ENCODE measurements at places on chromosomes 6 and 20. TPM values are rescaled to one million over a fixed set of nuclear protein-coding genes. Genes with fewer than 3 reads are reported as not detected.
A peak's percentile ranks its signal among the peaks of the same experiment; 100 is the strongest.

OPN5 gene
- total RNA-seq: not detected

TGM3 gene
- not detected for total RNA-seq

MDFI gene
- total RNA-seq: 11.4 TPM

NRN1 gene
- 9.8 TPM for total RNA-seq

CPXM1 gene
- 7.3 TPM for total RNA-seq

SLPI gene
- 0.41 TPM for total RNA-seq

SYNCRIP gene
- total RNA-seq: 88.5 TPM

SPATS1 gene
- 0.41 TPM for total RNA-seq

- DNase-seq: no peak
These were observed 4.9 kb upstream of the CCR6 start for GRCh38 chr6:167118006-167118405.

- no peak for DNase-seq
These were observed 120.3 kb upstream of the LGSN start for GRCh38 chr6:63440057-63440456.

GRCh38 chr6:99366852-99367251 is 17.4 kb upstream of the FAXC start:
- no peak for DNase-seq

DNA sequence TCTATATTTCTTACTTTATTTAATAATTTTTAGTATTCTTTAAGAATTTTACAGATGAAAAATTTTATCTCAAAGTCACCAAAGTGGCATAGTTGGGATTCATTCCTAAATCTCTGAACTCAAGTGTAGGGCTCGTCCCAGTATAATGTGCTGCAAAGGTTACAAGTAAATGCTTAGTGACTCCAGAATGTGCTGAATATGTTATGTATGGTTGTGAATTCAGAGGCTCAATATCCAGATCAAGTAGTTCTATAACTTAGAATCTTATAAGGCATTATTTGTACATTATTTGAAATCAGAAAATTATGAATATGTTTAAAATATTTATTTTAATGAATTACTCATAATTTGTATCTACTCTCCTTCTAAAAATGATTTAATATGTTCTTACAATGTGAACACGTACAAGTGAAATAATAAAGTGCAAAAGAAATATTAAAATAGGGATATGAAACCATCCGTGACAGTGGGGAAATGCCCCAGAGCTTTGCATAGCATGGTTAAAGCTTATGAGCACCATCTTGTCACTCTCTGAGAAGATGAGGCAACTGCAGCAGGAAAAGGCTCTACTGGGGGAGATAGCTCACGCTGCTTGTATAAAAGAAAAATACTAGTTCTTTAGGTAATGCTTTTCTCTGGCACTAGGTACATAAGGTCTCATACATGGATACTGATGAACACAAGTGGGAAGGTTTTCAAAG is 259.0 kb downstream of the FOXC1 start:
- DNase-seq: no peak

DNA sequence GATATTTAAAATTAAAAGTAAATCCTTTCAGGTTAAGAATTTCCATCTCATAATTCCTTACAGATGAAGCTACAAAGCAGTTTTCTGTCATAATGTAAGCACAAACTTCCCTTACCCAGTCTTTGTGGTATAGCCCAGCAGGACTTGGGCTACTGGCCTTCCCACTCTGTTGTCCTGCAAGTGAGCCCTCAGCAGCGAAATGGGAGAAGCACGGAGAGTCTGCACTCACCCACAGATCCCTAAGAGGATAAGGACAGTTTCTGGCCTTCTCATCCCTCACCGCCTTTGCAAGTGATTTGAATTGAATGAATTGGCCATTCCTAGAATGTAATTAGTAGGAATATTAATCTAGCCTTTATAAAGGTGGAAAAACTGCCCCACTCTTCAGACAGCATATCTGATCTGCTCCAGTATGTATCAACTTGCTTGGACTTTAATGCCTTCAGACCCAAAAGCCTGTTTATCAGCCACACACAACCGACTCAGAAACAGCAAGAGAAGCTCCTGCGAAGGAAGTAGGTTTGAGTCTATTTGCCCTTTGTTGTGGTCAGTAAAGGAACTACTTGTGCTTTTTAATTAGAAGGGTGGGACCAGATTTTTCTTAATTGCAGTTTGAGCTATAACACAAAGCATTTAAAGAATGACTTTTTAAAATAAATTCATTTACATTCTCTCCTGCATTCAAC is 29.9 kb upstream of the PRDM1 start:
- DNase-seq: no peak

- DNase-seq: peak; percentile 31
These were observed 15.9 kb downstream of the NDUFAF5 start for GRCh38 chr20:13800728-13801134.

DNA sequence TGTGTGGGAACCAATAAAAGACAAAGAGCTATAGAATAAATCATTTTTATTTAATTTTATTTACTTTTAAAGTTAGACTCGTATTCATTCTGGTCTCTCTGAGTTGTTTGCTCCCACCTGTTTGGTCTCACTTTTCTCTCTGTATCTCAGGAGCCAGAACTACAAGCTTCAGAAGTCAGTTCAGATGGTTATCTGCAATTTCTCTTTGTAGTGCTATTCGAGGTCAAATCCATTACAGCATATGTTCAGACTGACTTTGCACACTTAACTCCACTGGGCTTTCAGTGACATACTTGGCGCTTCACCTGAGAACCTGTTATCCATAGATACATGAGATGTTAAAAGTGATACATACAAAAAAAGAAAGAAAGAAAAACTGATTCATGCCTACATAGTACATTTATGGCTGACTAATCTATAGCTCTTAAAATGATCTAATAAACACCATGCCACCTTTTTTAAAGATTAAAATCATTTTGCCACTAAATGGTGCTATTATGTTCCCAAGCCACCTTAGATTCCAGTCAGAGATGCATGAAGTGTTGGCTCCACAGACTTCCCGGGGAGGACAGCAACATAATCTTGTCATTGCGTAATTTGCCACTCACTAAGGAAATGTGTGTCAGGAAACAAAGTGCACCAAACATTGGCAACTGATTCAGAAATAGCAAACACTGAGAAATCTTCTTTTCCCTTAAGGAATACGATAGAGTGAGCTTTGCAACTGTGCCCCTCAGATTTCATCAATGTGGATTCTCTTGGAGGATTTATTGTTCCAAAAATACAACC is 396.7 kb downstream of the HACE1 start:
- no peak for DNase-seq

- no peak for DNase-seq
These were observed 53.3 kb downstream of the KCNS1 start for GRCh38 chr20:45047581-45048119.

DNA sequence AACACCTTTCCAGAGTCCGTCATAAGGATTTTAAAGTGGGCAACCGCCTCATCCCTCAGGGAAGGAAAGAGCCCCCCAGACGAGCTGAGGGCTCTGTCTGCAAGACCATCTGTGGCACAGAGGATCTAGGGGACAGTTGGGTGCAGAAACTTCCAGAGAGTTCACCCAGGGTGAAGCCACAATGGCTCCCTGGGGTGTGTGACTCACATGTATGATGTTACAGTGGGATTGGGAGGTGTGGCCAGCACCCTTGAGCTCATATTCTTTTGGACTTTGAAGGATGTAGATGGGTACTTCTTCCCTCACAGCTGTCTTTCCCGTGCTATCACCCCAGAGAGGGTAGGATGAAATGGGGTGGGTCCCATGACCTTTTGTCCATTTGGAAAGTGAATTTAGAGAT is 95.5 kb downstream of the NCR2 start:
- DNase-seq: no peak

- DNase-seq: no peak
These were observed 28.9 kb downstream of the INSM1 start for GRCh38 chr20:20396794-20397193.

- no peak for DNase-seq
These were observed 48.2 kb upstream of the FAM50B start for GRCh38 chr6:3800850-3801591.

DNA sequence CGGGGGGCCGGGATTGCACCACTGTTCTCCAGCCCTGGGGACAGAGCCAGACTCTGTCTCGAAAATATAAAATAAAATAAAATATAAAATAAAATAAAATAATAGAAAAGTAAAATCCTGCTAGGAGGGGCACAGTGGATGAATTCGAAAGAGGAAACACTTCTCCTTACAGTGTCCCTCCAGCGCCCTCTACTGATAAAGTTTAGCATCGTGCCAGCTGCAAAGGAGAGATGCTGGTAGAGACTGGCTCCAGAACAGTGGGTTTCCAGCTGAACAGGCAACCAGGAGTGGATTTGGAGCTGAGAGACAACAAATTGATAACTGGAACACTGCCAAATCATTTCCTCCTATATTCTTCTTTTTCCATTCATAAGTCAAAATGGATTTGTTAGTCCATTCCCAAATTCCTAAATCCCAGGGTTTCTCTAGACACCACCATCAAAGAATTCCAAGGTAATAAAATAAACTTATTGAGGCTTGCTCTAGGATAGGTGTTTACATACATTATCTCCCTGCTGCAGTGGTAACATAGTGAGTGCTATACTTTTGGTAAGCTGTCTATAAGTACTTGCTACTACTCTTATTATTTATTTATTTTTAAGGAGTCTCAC is 31.7 kb upstream of the TBPL1 start:
- DNase-seq: peak; percentile 53

DNA sequence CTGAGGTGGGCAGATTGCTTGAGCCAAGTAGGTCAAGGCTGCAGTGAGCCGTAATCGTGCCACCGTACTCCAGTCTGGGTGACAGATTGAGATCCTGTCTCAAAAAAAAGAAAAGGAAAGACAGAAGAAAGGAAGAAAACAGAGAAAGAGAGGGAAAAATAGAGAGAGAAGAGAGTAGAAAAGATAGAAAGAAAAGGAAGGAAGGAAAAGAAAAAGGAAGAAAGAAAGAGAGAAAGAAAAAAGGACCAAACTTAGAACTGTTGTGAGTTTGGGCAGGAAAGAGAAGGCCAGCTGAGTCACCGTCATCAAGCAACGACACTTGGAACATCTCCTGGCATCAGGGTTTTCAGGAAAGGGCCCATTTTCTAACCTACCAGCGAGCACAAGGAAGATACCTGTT is 96.0 kb upstream of the AKAP12 start:
- DNase-seq: no peak

- no peak for DNase-seq
These were observed 430.9 kb downstream of the BCKDHB start for GRCh38 chr6:80537118-80537972.

DNA sequence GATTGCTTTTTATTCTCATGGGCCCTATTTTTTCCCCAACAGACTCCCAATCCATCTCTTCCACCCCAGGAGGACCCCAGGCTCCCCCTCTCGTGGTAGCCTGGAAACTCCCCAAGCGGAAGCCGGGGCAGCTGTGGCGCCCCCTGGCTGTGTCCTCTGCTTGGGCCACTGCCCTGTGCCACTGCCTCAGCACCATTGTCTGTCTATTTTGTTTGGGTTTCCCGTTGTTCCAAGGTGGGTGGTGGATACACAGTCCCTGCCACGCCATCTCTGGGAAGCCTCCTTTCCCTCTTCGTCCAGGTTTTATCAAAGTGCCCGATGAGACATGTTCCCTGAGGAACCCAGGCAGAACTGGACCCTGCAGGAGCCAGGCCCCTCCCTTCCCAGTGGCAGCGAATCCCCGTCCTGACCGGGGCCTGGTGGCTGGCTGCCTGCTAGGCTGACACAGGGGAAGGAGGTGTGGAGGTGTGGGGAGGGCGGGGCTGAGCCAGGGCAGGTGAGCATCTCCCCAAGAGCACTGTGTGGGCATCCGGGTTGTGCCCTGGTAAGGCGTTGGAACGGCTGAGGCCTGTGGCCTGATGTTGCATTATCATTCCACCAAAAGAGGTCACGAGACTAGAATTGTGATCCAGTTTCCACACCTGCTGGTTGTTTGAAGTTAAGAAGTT is 228.2 kb downstream of the CDH4 start:
- no peak for DNase-seq

DNA sequence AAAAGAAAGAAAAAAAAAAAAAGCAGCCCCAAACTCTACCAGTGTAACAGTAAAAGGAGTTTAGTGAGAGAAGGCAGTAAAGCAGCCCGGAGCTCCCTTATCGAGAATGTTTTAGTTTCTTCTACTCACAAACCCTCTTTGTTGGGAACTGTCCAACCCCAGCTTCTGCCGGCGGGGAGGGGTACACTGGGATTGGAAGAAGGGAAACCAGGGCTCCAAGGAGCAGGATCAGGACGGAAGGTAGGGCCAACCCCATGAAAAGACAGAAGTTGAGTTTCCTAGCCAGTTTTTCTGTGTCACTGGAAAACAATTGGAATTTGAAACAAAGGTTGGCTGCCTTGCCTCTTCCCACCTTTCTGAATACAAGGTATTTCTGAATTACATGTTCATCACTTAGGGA is 66.0 kb downstream of the KIZ start:
- DNase-seq: no peak

DNA sequence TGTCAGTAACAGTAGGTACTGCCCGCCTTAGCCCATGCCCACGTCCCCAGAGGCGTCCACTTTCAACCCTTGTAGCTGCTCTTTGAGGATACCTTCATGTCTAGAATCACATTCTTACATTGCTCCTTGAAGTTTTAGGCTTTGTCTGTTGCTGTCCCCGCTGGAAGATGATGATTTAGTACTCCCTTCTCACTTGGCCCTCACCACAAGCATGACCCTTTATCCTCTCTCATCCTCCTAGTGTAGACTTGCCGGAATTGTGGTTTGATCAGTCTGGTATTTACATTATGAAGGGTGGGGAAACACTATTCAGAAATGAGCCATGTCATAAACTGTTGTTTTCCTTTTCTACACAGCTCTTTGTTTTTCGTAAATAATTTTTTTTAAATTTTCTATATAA is 87.4 kb downstream of the ARID1B start:
- no peak for DNase-seq

GRCh38 chr6:11113038-11113437 is 1.5 kb upstream of the ERVFRD-1 start:
- no peak for DNase-seq

DNA sequence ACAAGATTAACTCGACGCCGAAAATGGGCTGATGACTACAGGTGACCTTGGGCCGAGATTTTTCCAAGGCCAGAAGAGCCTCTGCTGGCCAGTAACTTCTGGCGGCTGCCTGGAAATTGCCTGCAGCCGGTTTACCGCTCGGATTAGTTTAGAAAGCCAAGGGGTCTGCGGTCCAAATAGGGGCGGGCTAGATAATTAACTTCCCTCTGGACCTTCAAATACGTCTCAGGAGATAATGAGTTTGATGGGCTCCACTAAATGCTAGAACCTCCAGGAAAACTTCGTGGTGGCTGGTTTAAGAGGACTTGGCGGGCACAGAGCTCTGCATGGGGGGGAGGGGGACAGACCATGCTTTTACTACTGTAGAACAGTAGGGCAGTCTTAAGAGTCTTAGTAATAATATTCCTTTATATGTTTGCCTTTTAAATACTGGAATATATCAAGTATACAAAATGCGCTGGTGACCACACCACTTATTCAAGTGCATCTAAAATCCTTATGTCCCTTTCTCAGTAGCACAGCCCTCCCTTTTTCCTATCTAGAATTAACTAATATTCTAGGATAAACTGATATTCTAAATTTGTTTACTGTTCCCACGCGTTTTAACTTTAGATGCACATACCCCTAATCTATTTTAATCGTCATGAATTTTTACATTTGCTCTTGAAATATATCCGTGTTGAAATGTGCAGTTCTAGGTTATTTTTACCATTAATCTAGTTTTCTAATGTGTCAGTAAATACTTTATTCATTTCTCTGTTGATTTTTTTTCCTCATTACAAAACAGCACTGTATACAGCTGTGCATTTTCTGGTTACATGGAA is 107.5 kb upstream of the PRSS16 start:
- no peak for DNase-seq

GRCh38 chr6:133244519-133244918 is 3.4 kb downstream of the EYA4 start:
- no peak for DNase-seq
